Mammary microvascular endothelial cell (primary cell): ENCODE measurements at places on chromosomes 11 and 22. TPM values are rescaled to one million over a fixed set of nuclear protein-coding genes. Genes with fewer than 3 reads are reported as not detected.

KCNQ1OT1 gene
- total RNA-seq = 0.07 and 0.10 TPM in 2 replicates

SNX32 gene
- not detected in 2 replicates for total RNA-seq

GANAB gene
- total RNA-seq = 220 and 258 TPM in 2 replicates

AASDHPPT gene
- 42.6 and 45.9 TPM in 2 replicates for total RNA-seq
